ENCODE measurements at places on chromosomes 1 and 21. TPM values are rescaled to one million over a fixed set of nuclear protein-coding genes. Genes with fewer than 3 reads are reported as not detected.

The TBX19 gene
- 2.2 TPM for total RNA-seq

The CASZ1 gene
- total RNA-seq: 27.8 TPM

The HSD3B2 gene
- 1.2 TPM for total RNA-seq

- no peak for DNase-seq
Observed at GRCh38 chr1:82367456-82367855, 566.7 kb downstream of the ADGRL2 start.

DNA sequence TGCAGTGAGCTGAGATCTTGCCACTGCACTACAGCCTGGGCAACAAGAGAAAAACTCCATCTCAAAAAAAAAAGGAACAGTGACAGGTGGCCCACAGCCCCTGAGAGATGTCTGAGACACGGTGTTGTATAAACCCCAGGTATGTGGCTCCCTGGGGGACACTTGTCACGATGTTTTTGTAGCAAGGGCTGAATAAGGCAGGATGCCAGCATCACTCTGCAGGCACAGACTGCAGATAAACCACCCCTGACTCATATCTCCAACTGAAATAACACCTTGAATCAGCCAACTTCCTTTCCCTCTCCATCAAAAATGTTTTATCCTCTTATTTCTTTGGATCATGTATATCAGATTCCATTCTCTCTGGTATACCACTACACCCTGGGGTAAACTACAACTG is 52.5 kb downstream of the NMNAT2 start:
- no peak for DNase-seq

GRCh38 chr1:64969305-64970046 is 3.1 kb upstream of the JAK1 start:
- no peak for DNase-seq

- DNase-seq: no peak
Observed at GRCh38 chr1:107877092-107877491, 87.9 kb downstream of the VAV3 start.
